Stimulated activated CD4-positive, alpha-beta T cell treated with anti-CD3 and anti-CD28 coated beads, Interleukin-12 subunit alpha, Interleukin-12 subunit beta, amount 100 ng/mL, for 4 hours (primary cell): ENCODE measurements at places on chromosomes 11 and 22.

GRCh38 chr22:44363980-44364750 is 51.4 kb upstream of the SHISAL1 start:
- DNase-seq, result no peak

GRCh38 chr11:13317293-13318080 is 39.9 kb downstream of the BMAL1 start:
- no peak for DNase-seq

- no peak for DNase-seq
Measured at GRCh38 chr22:33163815-33164214, 105.6 kb upstream of the SYN3 start.

DNA sequence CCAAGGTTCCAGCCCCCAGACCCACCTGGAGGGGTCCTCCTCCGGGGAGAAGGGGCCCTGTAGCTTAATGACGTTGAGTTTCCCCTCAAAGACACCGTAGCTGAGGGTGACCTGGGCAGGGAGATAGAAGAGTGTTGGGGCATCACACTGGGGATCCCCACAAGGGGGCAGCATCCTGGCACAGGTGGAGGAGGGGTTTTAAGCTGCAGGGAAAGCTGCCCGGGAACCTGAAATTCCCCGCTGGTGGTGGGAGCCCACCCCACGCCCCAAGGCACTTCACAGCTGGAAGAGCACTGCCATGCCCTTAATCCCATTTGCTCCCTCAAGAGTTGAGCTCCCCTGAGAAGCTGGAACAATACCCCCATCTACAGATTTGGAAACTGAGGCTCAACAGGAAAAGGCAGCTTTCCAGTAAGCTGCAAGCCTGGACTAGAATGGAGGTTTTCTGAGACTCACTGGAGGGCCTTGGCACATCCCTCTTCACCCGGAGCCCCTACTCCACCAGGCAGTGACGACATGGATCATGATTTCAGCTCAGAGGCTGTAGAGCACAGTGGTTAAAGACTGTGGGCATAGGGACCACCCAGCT is 13.7 kb downstream of the MFNG start:
- peak; percentile 27 for DNase-seq

DNA sequence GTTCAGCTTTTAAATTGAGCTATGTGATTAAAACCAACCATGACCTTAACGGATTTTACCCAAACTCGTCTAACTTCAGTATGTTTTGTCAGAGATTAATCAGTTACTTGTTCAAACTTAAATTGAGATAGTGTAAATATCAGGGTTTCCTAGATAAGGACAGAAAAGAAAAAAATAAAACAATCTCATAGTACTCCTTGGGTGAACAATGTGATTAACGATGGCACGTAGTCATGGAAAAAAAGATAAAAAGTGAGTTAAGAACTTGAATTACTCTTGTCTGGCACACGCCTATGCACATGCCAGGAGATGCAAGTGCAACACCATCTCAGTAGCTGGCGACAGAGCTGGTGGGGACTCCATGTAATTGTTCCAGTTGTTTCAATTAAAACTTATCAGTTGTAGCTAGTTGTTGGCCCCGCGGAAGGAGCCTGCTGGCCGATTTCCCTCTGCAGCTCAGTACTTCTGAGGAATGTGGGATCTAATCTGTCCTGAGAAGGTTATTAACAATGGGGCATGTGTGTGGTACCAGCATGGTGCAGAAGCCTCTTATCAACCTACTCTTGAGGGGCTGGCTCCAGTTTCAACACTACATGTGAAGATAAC is 3.0 kb downstream of the RASSF10 start:
- DNase-seq, result no peak

DNA sequence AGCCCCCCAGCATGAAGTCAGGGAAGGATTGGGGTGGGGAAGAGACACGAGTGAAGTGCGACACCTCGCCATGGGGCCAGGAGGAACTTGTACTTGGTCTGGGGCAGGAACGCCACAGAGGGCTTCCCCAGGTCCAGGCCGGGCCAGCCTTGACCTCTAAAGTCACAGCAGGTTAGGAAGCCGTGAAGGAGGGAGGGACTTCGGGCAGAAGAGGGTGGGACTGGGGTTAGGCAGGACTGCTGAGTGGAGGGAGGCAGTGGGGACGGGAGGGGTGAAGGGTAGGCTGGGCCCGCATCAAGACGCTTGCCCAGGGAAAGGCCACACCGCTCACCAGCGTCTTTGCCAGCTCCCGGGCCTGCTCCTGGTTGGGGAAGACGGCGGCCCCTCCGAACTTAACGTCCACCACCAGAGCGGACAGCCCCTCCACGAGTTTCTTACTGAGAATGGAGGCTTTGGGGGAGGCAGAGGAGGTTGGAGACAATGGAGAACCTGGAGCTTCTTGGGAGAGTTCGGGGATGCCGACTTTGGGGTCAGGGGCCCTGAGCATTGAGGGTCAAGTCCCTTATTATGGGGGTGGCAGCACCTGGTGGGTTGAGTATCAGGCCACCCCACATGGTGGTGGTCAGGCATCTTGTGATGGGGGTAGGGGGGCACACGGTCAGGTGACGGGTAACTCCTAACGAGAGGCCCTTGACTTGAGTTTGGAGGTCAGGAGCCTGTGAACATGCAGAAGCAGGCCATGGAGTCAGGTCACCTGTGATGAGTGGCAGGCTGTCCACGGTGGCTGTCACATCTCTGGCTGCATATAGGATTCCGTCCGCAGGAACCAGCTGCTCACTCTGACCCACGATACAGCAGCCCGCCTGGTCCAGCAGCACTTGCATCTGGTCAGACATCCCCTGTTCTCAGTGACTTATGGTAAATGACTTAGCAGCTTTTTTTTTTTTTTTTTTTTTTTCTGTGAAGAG is 1.7 kb upstream of the SCO2 start:
- no peak for DNase-seq

- DNase-seq, result no peak
Measured at GRCh38 chr11:65849771-65850216, 8.2 kb downstream of the CFL1 start.

DNA sequence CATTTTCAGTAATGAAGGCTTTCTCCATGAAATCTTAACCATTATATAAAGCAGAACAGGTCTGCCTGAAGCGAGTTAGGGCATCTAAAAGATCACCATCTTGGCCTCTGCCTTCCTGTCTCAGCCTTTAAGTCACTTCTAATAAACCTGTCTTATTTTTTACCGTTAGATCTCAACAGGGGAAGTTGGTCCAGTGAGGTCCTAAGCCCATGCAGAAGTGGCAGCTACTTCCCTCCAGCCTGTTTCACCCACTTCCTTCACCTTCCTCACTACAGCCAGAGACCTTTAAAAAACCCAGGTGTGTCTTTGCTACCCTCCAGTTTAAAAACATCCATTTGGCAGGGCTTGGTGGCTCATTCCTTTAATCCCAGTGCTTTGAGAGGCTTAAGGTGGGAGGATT is 14.1 kb upstream of the LIPT2 start:
- no peak for DNase-seq

- no peak for DNase-seq
Measured at GRCh38 chr22:44130076-44130711, 50.5 kb upstream of the PARVG start.

DNA sequence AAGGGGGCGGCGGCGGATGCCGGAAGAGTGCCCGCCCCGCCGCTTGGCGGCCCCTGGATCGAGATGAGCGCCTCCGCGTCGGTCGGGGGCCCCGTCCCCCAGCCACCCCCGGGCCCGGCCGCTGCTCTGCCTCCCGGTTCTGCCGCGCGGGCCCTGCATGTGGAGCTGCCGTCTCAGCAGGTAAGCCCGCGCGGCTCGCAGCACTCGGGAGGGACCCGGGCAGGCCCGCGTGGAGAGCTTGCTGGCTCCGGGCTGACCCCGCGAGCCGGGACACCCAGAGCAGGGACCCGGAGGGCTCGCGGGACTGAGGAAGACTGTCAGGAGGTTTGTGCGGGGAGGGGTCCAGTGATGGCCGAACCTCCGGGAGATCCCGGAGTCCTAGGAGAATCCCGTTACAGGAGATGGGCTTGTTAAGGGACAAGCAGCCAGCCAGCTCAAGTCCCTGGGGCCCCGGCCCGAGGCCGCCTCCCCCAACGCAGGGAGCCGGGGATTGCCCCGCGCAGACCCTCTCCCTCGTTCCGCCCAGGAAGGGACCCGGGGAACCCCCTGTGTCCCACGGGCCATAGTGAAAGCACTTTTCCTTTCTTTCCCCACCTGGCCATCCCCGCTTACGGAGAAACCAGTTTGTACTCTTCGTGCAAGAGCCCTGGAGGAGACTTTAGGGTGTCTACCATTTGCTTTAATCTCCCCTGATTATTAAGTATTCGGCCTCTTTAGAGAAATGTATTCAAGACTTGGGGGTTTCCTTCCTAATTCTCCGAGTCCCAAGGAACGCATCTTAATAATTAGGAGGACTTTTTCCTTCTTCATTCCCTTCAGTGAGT is 547 bp downstream of the UVRAG start:
- DNase-seq, result peak; percentile 30

DNA sequence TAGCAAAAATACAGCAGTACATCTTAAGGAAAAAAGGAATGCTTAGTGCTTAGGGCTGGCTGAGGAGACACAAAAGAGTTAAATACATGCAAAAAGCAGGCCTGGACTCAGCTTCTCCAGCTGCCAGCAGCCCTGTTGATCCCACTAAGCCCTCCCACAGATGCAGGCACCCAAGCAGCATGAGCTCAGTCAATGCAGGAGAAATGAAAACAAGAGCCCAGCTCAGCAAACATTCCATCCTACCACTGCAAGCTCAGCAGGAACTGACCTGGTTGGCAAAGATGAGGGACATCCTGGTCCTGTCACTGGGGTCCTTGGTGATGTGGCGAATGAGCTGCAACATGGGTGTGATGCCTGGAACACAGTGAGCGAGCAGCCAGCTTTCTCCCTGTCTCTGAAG is 5.8 kb downstream of the CYB5R2 start:
- no peak for DNase-seq

DNA sequence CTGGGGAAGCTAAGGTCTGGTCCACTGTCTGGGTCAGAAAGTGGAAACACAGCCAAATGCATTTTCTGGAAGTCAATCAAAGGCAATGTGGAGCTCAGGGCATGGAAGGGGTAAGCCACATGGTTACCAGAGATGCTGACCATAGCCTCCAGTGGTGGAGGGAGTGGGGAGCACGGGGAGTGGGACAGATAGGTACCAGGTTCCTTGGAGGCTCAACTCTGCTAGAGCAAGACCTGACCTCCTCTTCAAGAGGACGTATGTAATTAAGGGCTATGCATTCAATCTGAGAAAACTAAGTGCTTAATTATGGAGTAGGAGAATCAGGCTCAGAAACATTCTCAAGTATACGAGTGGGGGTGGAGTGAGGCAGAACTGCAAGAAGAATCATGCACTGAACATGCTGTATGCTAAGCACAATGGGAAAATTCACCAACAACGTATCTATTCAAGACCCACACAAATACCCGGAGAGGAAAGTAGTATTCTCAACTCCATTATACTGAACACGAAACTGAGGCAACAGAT is 65.2 kb upstream of the PHOX2A start:
- DNase-seq, result no peak

DNA sequence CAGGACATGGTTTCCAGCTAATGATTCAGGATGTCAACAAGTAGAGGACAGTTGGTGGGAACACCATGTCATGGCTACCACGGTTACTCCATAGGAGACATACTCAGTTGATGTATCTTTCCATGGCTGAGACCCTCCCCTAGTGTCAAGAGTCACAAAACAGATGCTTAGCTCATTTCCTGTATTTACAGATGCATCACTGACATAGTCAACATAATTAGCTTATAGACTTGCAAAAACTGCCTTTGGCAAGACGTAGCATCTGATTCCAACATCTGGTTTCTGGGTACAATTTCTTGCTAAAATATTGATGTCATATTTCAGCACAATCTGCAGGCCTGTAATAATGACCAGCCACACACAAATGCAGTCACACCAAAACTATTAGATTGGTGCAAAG is 550.3 kb downstream of the FAM181B start:
- no peak for DNase-seq

DNA sequence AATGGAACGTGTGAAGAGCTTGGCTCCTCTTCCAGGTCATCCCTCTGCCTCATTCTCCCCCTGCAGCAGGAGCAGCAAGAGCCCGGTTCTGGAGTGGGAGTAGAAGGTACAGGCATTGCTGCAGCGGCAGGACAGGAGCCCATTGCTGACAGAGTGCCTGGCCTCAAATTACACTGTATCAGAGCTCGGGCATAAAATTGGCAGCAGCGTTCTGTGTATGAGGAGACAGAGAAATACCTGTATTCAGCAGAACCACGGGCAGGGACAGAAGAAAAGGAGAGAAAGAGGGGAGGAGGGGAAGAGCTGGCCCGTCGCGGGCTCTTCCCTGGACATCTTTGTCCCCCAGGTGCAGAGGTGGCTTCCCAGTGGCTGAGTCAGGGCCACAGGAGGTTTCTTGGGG is 2.6 kb upstream of the NCF4 start:
- no peak for DNase-seq

DNA sequence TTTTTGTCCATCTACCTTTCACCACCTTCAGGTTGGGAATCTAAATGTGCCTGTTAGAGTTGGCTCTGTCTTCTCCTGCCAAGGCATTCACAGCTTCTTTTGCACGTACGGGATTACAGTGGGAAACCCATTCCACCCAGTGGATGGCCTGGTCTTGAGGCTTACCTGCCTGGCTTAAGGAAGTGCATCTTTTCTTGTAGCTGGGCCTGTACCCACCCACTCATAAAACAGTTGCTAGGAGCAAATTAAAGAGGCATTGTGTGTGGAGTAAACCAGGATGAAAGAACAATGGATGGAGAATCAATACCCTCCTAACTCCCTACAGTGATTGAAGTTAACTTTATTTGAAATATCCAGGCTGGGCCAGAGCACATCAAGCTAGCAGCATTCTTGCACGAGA is 71.6 kb downstream of the TEAD1 start:
- no peak for DNase-seq

- no peak for DNase-seq
Measured at GRCh38 chr11:103024086-103024485, 67.9 kb downstream of the DCUN1D5 start.

DNA sequence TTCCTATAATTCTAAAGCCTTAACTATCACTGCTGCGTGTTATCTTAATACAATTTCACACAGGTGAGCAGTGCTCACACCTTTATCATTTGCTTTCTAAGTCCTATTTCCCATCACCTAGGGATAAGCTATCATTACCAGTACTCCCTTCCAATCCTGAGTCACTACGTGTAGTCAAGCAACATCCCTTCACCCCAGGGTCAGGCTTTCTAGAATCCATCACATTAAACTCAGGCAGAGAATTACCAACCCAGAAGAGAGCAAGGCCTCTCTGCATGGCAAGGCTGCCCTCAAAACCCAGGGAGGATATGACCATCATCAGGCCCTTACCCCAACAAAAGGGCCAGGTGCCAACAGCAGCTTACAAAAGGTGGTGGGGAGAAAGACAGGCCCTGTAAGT is 9.8 kb downstream of the PACSIN2 start:
- DNase-seq, result no peak

- no peak for DNase-seq
Measured at GRCh38 chr11:40401132-40401853, 1058.2 kb downstream of the LRRC4C start.

- no peak for DNase-seq
Measured at GRCh38 chr22:31538815-31539214, 42.5 kb downstream of the SFI1 start.
